ENCODE measurements at places on chromosomes 11 and 22.
A peak's percentile ranks its signal among the peaks of the same experiment; 100 is the strongest.

DNA sequence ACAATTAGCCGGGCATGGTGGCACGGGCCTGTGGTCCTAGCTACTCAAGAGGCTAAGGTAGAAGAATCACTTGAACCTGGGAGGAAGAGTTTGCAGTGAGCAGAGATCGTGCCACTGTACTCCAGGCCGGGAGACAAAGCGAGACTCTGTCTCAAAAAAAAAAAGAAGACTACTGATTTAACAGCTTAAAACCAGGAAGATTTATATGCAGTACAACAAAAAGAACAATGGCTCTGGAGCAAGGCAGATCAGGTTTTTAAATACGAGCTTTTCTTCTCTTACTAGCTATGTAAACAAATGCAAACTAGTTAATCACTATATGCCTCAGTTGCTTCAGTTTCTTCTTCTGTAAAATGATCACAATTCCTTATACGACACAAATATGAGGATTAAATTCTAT lies 6.9 kb downstream of the FAM168A start:
- no peak for DNase-seq

DNA sequence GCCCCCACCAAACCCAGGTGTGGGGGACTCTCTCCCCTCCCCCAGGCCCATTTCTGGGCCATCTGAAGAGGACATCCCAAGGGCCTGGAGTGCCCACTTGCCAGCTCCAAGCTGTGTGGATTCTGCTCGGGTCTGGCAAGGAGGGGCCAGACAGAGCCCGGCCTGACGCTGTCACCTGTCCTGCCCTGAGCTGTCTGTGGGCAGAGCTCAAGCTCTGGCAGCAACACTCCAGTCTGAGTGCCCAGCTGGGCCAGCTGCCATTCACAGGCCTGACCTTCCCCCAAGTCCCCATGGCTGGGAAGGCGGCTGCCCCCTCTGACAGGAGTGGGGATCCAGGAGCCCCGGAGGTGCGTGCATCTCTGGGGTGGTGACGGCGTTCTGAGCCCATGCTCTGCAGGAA lies 6.2 kb upstream of the PIM3 start:
- no peak for DNase-seq

- DNase-seq, result no peak
Measured at GRCh38 chr11:112863305-112863704, 97.9 kb upstream of the NCAM1 start.

DNA sequence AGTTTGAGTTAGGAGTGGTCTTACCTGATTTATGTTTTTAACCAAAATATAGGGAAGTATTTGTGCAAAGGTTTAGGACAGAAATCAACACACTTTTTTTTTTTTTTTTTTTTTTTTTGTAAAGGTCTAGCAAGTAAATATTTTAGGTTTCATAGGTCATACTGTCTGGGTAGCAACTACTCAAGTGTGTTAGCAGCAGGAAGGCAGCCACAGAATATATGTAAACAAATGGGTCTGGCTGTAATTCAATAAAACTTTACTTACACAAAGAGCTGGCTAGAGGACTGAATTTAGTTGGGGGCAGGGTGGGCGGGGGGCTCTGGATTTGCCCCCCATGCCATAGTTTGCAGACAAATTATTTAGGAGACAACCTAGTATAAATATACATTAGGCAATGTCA lies 510.4 kb downstream of the NELL1 start:
- no peak for DNase-seq

DNA sequence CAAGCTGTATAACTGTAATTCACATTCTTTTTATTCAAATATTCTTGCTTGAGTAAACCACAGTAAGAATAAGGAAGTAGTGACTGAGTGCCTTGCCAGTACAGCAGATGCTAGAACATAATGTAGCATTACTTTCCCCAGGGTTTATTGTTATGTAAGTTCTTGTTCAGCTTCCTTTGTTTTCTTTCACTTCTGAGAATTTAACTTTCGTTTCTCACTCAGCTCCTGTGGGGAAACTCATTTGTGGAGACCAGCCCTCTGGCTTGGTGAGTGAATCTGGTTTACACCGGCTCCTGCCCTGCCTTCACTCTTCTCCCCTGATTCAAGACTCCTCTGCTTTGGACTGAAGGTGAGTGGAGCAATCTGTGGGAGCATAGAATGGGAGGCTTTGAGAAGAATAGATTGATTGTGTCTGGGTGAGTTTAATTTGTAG lies at the start of gene TRIM22:
TSS of gene TRIM22 (plus strand) at position 240 of the 433 bp plus-strand sequence. CDS start 6,443 bp downstream, outside the sequence.
- peak; percentile 91 for DNase-seq

DNA sequence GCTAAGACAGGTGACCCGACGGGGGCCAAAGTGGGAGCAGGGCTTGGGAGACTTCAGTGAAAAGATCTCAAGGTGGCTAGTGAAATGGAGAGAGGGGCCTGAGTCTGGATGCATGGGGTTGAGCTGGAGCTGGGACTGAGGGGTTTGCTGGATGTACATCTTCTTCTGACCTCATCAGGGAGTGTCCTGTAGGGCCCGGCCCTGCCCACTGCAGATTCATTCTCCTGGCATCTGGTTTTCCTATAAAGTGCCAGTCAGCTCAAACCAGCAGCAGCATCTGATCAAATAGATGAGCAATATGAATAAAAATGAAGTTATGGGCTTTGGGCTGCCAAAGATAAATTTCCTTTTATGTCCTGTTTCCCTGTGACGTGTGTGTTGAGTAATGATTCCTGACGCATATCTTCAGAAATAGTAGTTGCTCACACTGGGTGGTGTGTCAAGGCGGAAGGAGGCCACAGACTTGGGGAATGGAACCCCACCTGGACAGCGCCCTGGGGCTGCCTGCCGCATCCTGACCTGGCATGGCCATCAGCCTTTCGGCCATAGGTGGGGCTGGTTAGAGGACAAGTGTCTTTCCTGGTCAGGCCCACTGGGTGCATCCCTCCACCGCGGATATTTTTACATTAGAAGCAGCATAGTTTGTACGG lies 135.4 kb downstream of the OSBP2 start:
- peak; percentile 95 for DNase-seq
